SK-N-SH (cell line): ENCODE measurements at places on chromosomes 11 and 22.

GRCh38 chr11:123301013-123301591 lies 106.1 kb upstream of the CLMP start:
- DNase-seq = no peak

DNA sequence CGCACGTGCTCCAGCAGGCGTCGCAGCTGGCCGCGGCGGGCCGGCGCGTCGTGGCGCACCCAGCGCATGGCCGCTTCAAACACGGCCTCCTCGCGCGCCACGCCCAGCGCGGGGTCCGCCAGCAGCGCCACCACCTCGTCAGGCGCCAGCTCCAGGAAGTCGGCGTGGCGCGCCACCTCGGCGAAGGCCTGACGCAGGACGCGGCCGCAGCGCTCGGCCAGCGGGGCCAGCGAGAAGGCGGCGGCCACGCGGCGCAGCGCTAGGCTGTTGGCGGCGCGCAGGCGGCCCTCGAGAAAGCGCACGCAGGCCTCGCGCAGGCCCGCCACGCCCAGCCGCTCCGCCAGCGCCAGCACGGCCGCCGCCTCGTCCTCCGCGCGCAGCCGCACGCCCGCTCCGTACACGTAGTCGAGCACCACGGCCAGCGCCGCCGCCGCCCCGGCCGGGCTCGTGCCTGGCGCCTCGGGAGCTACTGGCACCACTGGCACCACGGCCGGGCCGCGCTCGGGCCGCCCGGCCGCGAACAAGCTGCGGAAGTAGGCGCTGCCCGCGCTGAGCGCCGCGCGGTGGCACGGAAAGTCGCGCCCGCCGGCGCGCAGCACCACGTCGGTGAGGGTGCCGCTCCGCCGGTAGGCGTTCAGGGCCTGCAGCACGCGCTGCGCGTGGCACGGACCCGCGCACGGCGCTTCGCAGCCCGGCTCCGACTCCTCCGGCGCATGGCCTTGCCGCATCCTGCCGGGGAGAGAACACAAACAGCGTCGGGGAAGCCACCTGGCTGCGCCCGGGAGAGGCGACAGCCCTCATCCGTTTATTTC lies 2.9 kb downstream of the KLHL35 start:
- peak; percentile 88 for DNase-seq

DNA sequence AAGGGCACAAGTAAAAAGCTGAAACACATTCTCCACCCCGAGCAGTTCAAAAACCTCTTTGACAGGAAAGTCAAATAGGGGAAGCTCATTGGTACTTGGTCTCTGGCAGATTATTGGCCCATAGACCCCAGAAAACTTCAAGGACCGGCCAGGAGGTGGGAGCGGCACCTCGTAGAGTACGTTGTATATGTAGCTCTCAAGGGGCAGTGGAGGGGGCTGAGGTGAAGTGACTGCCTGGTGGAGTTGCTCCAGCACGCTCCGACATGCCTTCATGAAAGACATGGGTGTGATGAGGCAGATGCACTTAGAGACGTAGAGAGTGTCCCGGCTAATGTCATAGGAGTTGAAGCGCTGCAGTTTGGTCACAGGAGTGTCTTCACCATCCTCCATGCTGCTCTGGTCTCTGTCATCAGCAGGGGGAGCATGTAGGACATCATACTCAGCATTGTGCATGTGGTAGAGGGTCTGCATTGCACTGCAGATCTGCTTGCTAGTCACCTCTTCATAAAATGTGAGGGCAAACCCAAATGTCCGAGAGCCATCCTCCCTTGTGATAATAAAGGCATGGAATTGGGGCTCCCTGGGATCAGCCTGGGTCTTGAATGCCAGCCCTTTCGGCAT lies 61.3 kb downstream of the DENND5A start:
- DNase-seq = peak; percentile 10

DNA sequence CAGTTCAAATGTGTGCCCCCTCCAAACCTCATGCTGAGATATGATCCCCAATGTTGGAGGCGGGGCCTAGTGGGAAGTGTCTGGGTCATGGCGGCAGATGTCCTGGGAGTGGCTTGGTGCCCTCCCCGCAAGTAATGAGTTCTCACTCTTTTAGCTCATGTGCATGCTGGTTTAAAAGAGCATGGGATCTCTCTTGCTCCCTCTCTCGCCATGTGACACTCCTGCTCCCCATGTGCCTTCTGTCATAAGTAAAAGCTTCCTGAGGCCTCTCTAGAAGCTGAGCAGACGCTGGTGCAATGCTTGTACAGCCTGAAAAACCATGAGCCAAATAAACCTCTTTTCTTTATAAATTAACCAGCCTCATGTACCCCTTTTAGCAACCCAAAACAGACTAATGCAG lies 98.8 kb downstream of the SGSM3 start:
- no peak for DNase-seq

GRCh38 chr11:114180301-114181055 lies 115.7 kb upstream of the NNMT start:
- DNase-seq = peak; percentile 61

DNA sequence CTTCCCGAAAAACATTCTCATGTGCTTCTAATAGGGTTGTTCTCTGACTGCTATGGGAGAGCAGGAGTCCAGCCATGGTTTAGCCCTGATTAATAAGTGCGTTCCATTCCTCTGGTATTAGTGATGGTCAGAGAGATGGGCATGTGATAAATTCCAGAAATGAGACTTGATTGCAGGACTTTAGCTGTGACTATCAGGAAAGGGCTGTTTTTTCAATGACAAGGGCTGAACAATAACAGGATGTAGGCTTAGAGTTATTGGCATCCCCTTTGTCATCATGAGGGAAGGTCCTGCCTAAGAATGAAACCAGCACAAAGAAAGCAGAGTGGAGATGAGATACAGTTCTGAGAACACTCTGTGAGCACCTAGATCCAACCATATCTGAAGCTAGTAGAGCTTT lies 494.6 kb downstream of the MIAT start:
- no peak for DNase-seq

DNA sequence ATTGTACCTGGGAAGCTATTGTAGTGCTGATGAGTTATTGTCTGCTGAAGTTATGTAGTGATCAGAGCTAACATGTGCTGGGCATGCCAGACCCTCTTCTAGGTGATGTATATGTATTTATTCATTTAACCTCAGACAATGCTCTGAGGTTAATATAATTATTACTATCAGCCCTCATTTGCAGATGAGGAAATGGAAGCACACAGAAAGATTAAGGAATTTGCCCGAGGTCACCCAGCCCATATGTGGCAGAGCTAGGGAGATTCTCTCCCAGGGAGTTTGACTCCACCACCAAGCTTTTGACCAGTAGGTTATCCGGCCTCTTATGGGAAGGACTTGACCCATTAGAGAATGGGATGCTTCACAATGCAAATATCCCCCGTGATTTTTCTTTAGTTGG lies 114.2 kb upstream of the NAV2 start:
- peak; percentile 51 for DNase-seq

GRCh38 chr11:101336858-101337257 lies 207.2 kb upstream of the PGR start:
- DNase-seq = no peak

DNA sequence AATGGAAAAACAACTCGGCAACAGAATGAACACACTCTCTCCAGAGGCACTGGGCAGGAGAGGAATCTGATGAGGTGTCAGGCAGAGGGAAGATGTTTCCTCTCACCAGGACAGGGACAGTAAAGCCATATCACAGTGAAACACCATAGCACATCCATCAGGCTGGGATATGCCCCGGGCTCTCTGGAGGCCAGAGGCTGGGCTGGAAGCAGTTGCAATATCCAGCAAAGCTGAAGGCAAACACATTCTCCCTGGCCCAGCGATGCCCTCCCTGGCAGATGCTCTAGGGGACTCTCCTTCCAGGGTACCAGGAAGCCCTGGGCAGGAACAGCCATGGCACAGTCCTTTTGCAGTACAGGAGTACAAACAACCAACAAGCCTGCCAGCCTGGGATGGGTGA lies 11.1 kb downstream of the RSPH14 start:
- no peak for DNase-seq

DNA sequence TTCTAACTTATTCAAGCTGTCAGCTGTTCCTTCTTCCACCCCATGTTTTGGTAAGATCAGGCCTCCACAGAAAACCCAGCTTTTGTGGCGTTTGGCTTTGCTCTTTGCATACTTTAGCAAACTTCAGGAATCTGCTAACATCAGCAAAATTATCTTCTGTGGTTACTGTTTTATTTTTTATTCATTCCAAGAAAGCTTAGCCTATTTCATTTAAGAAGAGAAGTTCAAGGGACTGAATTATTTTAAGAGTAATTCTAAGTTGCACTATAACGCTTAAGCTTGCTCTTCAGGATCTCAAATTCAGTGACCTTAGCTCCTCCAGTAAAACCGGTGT lies 1.1 kb downstream of the JHY start:
- DNase-seq = no peak

GRCh38 chr11:8533332-8533731 lies 60.7 kb downstream of the STK33 start:
- DNase-seq = no peak

- DNase-seq = no peak
Observed at GRCh38 chr22:21688706-21689381, 23.0 kb downstream of the PPIL2 start.

DNA sequence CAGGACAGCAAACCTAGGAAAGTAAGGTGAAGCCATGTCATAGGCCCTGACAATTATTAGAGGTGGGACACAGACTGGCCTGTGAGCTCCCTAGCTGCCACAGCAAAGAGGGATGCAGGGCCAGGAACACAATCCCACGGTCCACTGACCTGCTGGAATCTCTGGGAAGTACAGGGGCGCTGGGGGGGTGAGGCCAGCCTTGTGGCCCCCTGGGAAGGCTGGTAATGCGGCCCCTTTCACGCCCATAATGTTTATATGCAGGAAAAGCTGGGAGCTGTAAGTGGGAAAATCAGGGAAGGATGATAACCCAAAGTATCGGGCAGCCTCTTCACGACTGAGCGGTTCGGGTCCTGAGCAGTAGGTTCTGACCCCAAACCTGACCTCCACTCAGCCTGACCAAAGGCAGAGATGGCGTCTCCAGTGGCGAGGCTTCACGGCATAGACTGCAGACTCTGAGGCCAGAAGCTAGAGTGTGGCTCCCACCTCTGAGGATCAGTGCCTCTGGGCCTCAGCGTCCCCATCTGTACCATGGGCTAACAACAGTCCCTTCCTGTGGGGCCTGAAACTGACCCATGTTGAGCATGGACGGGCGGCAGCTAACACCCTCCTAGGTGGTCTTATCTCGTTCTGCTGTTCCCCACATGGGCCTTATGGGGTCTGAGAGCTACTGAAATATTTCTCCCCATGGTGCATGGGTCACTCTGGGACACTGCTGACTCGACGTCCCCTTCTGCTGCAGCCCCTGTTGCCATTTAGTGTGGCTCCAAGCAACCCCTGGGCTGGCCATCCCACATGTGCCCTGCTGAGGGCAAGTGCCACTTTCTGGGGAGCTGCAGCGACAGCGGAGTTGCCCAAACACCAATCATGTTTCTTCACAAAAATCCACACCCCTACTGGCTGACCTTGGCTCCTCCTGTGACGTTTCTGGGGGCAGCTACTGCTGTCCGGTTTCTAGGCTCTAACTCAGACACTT lies 101.8 kb downstream of the PHF21B start:
- no peak for DNase-seq

GRCh38 chr11:78943841-78944240 lies 369.2 kb upstream of the NARS2 start:
- DNase-seq = peak; percentile 63

DNA sequence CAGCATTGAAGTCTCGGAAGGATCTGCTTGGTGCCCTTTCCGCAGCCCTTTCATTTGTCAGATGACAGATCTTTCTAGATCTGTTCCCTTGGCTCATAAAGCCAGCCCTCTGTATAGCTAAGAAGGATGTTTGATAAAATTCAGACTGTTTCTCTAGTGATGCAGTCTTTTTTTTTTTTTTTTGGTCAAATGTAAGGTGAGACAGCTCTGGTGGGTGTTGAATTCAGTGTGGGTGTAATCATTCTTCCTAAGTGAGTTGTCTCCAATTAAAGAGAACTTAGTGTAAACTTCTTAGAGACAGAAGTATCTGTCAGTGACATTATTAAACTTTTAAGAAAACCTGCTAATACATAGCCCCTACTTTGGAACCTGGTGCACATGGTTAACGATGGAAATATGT lies 53.3 kb downstream of the AAMDC start:
- DNase-seq = no peak

DNA sequence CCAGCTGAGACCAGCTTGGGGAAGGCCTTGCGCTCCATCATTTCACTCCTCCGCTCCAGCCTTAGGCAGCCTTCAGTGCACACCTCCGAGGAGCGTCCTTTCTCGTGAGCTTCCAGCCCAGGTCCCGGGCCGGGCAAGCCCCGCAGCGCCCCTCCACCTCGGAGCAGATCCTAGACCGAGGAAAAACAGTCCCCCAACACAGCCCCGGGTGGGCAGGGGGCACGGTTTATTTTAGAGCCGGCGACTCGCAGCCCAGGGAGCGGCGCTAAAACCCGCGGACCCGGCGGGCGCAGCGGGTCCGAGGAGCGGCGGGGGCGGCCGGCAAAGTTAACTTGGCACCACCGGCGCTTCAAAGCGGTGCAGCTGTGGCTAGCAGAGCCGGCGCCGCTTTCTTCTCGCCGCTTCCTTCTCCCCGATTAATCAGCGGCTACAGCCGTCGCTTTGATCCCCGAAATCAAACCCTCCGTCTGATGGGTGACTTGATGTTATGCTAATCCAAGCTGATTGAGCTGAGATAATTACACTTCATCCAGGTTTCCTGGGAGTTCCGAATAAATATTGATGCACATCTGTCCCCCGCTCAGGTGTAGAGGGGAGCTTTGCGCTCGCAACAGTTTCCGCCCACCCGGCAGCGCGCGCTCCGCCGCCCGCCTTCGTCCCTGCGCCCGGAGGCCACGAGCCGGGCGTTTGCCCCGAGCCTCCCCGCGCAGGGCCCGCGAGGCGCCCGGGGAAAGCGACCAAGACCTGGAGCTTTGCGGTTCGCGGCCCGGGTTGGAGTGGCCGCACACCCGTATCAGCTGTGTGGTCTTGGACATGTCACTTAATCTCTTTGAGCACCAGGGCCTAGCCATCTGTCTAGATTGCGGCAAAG lies 192.7 kb downstream of the BUD13 start:
- no peak for DNase-seq

- DNase-seq = no peak
Observed at GRCh38 chr11:59180168-59180776, 8.3 kb downstream of the DTX4 start.
